ENCODE measurements at places on chromosomes 3 and 15.

DNA sequence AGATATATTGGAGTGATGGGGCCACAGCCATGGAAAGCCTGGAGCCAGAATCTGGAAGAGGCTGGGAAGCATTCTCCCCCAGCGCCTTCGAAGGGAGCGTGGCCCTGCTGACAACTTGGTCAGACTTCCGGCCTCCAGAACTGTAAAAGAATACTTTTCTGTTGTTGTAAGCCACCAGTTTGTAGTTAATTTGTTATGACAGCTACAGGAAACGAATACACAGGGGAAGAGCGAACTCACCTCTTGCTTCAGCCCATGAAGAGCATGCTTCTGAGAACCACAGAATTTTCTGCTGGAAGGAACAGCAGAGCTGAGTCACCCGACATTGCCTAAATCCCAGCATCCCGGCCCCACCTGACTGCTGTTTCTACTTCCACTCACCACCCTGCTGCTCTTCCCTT lies 501.7 kb downstream of the SHQ1 start:
- no peak for DNase-seq

DNA sequence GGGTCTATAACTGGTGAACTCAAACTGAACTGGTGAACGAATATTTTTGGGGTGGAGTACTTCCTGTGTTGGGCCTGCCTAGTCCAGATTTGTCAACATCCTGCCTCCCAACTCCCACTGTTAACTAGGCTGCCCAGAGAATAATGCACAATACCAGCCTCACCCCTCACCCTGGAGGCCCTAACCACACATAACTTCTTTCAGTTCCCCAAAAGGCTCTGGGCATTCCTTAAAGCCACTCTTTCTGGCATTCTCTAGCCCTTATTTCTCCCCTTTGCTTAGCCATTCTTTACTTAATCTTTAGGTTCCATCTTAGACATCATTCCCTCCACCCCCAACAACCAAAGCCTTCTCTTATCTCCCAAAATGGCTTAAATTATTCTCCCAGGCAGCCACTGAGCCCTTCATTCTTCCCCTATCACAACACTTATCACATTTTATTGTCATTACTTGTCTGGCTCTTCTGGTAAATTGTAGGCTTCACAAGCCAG lies 9.1 kb upstream of the SEC11A start:
- no peak for DNase-seq

DNA sequence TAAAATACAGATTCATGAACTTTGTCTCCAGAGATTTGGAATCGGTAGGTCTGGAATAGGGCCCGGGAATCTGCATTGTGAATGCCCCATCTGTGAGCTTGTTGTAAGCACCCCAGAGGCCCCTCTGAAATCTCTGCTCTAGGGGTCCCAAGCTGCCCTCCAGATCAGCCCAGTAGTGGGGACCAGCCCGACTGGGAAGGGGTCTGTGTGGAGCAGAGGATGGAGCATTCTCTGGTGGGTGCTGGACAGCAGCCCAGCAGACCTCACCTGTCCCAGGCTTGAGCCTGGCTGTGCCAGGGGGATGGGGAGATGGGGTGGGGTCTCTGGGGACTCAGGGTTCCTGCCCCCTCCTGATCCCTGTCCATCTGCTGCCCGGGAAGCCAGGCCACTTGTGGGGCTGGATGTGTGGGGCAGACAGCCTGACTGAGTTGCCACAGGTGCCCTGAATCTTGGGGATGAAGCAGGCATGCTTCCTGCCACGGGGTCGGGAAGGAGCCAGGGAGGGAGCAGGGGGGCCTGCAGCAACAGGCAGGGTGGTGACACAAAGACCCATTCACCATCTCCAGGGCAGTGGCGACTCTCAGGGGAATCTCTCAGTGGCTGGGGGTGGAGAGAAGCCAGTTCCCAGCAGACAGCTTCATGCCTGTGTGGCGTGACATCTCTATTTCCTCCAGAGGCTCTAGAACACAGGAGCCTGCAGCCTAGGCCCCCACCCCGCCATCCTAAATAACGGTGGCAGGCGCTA lies 99.3 kb downstream of the WNT7A start:
- DNase-seq, result no peak

- no peak for DNase-seq
These were observed 157.3 kb upstream of the CGNL1 start for GRCh38 chr15:57218826-57219576.

- DNase-seq, result no peak
These were observed 75.3 kb upstream of the LEKR1 start for GRCh38 chr3:156750874-156751245.

GRCh38 chr15:91152896-91153581 lies 53.0 kb downstream of the SV2B start:
- no peak for DNase-seq

GRCh38 chr3:177263615-177264368 lies 66.5 kb upstream of the TBL1XR1 start:
- no peak for DNase-seq

GRCh38 chr3:30951826-30952225 lies 57.4 kb upstream of the GADL1 start:
- DNase-seq, result no peak

DNA sequence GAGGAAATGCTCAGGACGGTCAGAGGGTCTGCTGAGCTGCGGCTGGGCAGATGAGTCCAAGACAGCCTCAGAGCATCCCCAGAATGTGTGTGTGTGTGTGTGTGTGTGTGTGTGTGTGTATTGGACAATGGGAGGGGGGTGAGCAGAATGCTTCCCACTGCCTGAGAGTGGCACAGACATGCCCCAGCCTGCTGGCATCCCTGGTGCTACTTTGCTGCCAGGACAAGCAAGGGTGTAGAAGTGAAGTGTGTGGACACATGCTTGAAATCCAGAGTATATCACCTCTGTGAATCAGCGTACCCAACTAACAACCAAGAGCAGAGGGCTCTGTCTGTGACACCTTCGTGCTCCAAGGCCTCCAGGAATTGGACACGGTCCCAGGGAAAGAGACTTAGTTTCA lies 76.3 kb downstream of the SLC9A9 start:
- DNase-seq, result no peak

DNA sequence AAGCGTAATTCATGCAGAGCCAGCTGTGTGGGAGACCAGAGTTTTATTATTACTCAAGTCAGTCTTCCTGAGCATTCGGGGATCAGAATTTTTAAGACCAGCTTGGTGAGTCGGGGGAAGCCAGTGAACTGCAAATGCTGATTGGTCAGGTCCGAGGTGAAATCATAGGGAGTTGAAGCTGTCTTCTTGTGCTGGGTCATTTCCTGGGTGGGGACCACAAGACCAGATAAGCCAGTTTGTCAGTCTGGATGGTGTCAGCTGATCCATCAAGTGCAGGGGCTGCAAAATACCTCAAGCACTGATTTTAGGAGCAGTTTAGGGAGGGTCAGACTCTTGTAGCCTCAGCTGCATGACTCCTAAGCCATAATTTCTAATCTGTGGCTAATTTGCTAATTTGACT lies 228.1 kb upstream of the ATP10A start:
- DNase-seq, result no peak

DNA sequence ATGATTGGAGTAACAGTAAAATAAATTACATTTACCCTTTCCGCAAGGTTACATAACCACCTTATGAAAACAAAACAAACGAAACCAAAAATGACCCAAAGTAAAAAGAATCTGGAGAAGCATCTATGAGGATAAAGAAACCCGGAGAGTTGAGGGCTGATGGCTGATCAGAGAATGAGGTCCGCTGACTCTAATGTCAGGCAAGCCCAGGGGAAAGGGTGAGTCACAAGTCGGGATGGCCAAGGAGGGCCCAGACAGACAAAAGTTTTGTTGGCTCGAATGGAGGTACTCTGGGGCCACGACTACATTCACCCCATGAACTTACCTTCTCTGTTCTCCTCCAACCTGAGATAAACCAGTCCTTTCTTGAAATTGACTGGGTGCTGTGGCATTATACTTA lies 95.7 kb downstream of the RORA start:
- DNase-seq, result no peak

Measured in activated CD8-positive, alpha-beta memory T cell treated with anti-CD3 and anti-CD28 coated beads for 4 hours (primary cell).